Left renal cortex interstitium (tissue), 4 donors: ENCODE measurements at places on chromosomes 2 and 18. TPM values are rescaled to one million over a fixed set of nuclear protein-coding genes. Genes with fewer than 3 reads are reported as not detected.

ANKRD29 gene
- 0.70 TPM for polyA plus RNA-seq

SEPTIN10 gene
- 118 TPM for polyA plus RNA-seq

UPP2 gene
- polyA plus RNA-seq: 7.8 TPM

AMER3 gene
- polyA plus RNA-seq: 0.03 TPM

CNTNAP5 gene
- 0.32 TPM for polyA plus RNA-seq

FBXO41 gene
- 3.5 TPM for polyA plus RNA-seq

TUBA3E gene
- not detected for polyA plus RNA-seq

CRYBA2 gene
- not detected for polyA plus RNA-seq

RTKN gene
- 67.5 TPM for polyA plus RNA-seq

PSMA8 gene
- polyA plus RNA-seq: not detected

NLRC4 gene
- 0.95 TPM for polyA plus RNA-seq

CYS1 gene
- 94.7 TPM for polyA plus RNA-seq

COX7A2L gene
- 221 TPM for polyA plus RNA-seq

IRS1 gene
- polyA plus RNA-seq: 11.9 TPM

FOXD4L1 gene
- 0.20 TPM for polyA plus RNA-seq

TSGA10 gene
- 13.2 TPM for polyA plus RNA-seq

GRCh38 chr2:99504844-99505584 lies 15.2 kb upstream of the REV1 start:
- DNase-seq: no peak

GRCh38 chr2:71528131-71528591 lies 74.8 kb downstream of the DYSF start:
- DNase-seq: no peak

GRCh38 chr2:173462892-173463840 lies 108.5 kb downstream of the CDCA7 start:
- DNase-seq: no peak

DNA sequence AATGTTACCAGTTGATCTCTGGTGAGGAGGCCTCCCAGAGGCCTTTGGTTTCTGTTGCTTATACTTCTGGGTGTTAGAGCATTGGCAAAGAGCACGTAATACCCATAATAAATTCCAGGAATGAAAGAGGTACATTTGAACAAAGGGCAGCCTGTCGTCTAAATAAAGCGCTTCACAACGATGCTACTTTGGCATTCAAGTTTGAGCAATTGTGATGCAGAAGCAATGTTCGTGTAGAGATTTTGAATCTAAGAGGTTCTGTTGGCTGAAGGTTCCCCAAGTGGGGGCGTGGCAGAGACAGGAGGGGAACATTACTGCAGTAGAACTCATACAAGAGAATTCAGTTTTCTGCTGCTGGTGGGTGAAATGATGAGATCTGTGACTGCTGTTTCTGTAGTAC lies 27.8 kb downstream of the ZNF532 start:
- DNase-seq: no peak

- DNase-seq: no peak
Observed at GRCh38 chr2:147482916-147483669, 361.7 kb upstream of the ACVR2A start.

DNA sequence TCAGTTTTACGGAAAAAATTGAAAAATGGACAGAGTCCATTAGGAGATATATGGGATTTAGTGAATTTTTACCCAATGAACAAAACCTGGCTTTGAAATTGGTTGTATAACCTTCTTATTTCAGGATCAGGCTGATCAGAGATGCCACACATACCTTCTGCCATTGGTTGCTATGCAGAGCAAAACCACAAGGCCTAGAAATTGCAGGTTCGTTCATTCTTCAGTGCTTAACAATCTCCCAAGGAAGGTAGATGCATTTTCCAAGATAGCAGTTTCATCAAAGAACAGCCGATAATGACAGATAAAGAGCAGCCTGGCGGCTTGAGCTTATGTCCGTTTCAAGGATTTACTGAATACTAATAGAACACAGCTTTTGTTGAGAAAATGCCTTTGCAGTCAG lies 868.8 kb downstream of the EPHA4 start:
- no peak for DNase-seq

DNA sequence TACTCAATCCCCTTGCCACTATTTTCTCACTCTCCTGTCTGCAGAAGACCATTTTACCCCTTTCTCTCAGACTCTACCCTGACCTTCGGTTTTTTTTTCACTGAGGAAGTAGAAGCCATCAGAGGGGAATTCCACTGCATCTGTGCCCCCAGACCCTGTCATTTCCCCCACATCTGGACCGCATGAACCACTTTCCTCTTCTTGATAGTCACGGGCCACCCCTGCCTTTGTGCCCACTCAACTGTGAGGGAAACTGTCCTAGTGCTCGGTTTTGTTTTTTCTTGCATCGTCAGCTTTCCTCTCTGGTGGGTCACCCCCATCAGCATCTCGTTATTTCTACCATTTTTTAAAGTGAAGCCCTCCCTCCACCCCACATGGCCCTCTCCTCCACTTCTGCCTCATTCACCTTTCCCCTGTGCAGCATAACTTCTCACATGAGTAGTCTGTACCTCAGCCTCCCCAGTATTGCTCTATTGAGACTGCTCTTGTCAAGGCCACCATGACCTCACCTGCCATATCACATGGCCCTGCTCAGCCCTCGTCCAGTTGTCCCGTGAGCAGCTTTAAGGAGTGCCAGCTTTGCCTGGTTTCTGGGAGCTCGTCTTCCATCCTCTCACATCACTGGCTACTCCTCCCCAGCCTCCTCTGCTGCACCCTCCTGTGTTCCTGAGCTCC lies 32.4 kb downstream of the TMEM87B start:
- no peak for DNase-seq

DNA sequence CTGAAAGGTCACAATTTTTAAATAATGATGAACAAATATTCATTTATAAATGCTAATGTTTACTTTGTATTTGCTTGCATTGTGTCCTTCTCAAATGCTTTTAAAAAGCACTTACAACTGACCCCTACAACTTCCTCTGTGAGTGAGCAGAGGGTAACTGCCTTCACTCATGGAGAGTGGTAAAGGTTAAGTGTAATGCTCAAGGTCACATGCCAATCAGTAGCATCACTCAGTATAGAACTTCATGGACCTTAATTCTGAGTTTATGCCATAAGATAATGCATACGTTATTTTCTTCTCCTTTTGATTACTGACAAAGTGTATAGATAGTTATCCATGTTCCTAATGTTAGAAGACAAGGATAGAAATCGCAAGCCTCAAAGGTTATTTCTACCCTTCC lies 91.8 kb upstream of the SERTAD2 start:
- no peak for DNase-seq

DNA sequence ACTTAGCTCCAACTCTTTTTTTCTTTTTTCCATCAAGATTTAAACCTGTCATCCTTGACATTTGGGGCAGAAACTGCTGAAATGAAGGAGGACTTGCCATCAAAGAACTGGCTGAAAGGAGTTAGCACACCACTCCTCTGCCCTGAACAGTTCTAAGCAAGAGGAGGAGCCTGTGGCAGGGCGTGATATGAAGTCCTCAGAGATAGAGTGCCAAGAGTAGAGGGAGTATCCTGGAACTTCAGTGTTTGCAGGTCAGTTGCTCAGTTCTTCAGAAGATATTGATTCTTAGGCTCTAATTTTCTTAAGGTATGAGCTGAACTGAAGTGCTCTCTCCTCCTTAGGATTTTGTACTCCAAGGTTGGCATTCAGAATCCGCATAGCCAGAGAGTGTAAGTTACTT lies 15.2 kb downstream of the NABP1 start:
- no peak for DNase-seq

DNA sequence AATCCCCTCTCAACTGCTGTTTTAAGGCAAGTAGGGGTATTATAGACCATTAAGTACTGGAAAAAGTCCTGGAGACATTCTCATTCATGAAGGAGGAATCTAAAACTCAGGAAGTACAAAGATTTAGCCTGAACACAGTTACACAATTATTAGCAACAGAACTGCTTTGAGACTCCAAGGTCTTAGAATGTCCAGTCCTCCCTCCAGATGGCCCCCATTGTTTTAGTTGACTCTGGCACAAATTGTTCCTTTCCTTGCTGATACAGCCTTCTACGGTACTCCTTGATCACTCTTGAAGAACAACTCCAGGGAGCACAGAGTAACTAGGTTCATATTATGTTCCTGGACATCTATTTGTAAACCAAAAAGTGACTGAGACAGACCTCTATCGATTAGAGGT lies 210.1 kb upstream of the RND3 start:
- no peak for DNase-seq

DNA sequence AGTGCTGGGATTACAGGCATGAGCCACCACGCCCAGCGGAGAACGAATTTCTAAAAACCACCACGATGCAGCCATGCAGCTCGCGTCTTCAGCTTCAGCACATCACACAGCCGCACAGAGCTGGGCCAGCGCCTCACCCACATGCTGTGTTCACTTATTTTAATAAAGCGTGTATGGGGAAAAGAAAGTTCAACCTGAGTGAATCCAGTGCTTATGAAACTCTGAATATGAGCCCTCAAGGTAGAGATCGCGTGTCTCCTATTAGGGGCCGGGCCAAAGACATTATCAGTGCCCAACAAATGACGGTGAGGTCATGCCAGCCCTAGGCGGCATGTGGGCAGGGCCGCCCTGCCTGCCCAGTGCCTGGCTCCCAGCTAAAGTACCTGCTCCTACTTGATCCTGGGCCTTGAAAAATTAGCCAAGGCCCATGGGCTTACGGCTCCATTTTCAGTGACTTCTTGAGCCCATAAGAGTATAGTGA lies 44.3 kb downstream of the SPRED2 start:
- DNase-seq: no peak

- no peak for DNase-seq
Observed at GRCh38 chr2:199955007-199955338, 318 bp downstream of the TYW5 start.

GRCh38 chr2:58019229-58019628 lies 27.4 kb upstream of the VRK2 start:
- no peak for DNase-seq

DNA sequence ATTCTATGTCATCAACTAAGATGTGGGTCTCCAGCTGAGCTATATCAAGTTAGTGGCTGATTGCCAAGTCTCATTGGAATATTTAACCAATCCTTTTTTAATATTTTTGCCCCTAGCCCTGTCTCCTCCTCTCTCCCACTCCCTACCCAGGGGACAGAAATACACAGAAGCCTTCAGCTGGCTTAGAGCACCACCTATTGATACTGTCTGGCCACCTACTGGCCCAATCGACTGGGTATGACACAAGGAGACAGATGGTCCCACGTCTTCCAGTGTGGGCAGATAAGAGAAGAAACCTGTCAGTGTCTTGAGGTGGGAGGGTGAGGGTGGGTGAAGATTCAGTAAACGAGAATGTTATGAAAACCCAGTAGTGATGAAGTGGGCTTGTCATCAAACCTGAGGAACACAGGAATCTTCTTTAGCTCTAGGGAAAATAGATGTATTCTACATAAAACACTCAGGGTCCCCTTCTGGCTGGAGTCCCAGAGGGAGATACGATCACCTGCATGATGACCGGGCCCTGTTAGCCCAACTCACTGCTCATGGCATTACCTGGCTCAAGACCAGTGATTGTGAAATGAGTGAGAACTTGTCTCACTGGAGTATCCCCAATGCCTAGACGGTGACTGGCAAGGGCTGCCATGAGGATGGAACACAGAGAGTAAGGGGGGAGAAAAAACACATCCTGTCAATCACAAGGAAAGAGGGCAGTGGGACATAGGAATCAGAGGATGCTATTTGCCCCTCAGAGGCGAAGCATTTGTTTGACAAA lies 26.7 kb downstream of the POLR1A start:
- no peak for DNase-seq

DNA sequence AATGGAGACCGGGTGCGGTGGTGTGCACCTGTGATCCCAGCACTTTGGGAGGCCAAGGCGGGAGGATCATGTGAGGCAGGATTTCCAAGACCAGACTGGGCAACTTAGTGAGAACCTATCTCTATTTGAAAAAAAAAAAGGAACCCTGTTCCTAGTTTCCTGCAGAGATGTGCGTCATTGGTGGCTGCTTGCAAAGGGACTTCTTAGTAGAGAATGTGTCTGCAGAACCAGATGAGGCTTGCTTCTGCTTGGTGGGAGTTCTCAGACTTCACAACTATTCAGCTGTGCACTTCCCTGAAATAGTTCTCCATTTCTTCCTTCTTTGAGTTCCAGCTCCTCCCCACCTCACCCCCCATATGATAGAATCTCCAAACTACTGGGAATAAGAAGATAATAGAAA lies 22.3 kb downstream of the ZCCHC2 start:
- DNase-seq: no peak

DNA sequence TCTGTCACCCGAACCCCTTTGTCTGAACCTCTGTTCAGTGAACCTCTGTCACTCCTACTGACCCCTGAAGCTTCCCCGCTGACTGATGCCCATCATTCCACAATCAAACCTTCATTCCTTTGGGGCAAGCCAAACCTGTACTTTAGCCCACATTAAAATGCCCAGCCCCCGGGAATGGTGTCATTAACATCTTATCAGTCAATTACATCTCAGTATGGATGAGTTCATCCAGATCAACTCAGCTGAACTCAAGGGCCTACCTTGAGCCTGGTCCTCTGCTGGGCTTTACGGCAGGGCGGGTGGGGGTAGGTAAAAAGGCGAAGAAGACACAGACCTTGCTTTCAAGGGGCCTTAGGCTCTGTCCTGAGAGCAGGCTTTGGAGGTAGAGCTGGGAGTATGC lies 154.4 kb upstream of the SMAD2 start:
- DNase-seq: no peak

DNA sequence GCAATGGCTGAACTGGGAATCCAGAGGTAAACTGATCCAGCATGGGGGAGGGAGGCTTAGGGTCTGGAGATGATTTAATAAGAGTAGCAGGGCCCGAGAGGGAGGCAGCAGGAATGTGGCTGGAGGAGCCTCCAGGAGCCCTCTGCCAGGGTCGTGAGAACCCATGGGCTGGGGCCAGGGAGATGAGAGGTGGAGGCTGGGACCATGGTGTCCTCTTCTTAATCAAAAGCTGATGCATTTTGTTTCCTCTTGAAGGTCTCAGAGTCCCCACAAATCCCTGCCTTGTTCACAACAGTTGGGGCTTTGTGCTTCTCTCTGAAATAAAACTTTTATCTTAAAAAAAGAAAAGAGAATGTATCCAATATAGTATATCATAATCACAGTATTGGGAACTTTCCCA lies 123.7 kb upstream of the ZNF516 start:
- no peak for DNase-seq

DNA sequence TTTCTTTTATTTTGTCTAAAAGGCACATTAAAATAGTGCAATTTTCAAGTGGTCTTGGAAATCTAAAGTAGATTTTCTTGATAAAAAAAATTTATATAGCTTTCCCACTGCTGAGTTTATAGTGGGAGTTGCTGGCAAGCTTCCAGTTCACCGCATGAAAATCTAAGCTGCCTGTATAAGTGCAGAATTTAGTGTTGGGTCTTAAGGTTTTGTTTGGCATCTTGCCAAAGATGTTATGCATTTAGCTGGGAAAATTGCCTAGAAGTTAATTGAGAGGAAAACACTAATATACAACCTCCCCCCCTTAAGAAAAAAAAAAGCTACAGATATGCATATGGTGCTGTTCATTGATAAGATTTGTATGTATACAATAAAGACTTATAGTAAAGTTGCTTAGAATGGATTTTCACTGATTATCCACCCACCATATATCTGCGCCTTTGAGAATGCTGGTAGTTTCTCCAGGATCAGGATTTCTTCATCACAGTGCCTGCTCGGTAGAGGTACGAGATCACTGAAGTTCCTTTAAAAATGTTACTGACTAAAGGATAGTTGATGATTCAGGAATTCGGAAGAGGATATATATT lies 803.2 kb upstream of the POU3F3 start:
- DNase-seq: peak; percentile 33

GRCh38 chr2:193303464-193303863 lies 1108.7 kb upstream of the TMEFF2 start:
- no peak for DNase-seq

- no peak for DNase-seq
Observed at GRCh38 chr18:37524498-37525261, 40.9 kb downstream of the CELF4 start.
